ENCODE measurements at places on chromosomes 3 and 15.

DNA sequence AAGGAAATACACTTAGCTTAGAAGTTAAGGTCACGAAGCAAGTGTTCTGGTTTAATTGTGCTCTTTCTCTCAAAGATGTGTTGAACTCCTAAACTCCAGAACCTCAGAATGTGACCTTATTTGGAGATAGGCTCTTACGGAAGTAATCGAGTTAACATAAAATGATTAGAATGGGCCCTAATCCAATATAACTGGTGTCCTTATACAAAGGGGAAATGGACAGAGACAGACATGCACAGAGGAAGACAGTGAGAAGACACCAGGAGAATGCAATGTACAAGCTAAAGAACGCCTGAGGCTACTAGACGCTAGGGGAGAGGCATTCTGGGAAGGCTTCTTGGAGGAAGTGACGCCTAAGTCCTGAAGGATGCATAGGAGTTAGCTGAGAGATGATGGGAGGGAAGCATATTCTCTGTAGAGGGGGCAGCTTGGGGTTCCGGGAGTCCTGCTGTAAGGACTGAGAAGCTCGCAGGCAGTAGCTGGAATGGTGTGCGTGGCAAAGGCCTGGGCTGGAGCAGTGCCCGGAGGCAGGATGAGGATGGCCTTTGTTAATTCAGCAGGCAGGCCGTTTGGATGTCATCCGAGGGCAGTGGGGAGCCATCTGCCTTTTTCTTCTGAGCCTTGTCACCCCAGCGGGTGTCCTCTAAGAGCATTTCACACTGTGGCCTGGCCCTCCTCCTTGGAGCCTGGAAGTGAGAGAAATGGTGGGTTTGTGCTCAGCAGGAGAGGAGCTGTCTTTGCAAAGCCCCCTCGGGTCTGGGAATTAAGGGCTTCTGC, 513.4 kb downstream of the SHQ1 start:
- no peak for DNase-seq

DNA sequence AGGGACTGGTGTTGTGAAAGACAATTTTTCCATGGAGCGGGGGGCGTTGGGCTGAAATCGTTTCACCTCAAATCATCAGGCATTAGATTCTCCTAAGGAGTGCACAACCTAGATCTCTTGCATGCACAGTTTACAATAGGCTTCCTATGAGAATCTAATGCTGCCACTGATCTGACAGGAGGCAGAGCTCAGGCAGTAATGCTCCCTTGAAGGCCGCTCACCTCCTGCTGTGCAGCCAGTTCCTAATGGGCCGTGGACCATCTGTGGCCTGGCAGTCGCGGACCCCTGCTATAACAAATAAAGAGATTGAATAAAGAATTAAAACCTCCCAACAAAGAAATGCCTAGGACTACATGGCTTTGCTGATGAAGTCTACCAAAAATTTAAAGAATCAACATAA, 25.3 kb upstream of the ANKRD28 start:
- DNase-seq: no peak

DNA sequence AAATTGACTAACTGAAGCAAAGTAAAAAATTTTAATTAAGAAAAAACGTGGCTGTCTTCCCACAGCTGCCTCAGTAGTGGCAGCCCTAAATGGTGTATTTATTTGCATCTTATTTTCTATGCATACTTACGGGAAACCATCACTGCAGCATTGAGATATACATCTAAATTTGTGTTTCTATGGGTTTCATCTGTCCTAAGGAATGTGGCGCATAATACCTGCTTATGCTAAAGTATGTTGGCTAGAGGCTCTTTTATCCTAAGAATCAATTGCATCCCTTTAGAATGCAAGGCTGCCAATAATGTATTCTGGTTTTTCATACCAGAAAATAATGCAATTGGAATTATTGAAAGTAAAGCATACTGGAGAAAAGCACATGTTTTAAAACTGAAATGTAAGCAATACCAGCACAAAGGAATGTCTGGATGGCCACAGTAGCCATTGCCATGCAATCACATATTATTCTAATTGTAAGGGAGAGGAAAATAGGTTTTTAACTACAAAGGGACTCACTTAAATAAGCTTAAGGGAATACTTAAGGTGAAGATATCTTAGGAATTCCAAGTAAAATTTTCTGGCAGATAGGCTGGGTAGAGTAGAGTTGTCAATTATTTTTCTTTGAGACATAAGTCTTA, 834.5 kb upstream of the NECTIN3 start:
- DNase-seq: no peak

- DNase-seq: no peak
Observed at GRCh38 chr3:100086401-100086800, 27.9 kb downstream of the FILIP1L start.

DNA sequence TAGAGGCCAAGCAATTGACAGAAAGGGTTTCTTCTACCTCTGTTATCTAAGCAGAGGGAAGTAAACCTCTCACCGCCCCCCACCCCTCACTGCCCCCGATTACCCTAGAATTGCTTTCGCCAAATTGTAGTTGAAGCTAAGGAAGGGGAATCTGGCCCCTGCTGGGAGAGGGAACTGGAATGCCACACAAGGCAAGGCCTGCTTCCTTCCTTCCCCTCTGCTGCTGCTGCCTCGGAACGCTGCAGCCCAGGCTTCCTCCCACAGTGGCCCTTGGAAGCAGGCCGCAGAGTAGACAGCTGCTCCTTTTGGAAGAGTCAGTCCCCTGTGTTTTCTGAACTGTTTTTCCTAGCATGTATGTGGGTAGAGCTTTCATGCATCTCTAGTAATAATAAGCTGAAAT, 21.6 kb downstream of the RLBP1 start:
- DNase-seq: no peak

DNA sequence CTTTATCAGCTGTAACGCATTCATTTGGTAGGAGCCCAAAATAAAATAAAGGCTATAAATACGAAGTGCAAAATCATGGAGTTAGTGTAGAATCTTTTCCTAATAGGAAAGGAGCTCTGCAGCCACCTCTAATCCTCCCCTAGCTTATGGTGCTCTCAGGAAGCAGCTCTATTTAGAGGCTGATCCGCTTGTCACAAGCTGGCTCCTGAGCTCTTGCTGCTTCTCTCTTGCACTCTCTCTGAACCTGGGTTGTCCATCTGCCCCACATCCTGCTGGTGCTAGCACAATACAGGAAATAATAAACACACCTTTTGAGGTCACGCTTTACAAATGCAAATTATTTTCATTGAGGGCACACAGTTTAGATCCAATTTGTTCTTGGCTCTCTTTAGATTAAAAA, 37.3 kb upstream of the BFSP2 start:
- no peak for DNase-seq

- DNase-seq: no peak
Observed at GRCh38 chr3:183149915-183150750, 12.4 kb downstream of the LAMP3 start.

DNA sequence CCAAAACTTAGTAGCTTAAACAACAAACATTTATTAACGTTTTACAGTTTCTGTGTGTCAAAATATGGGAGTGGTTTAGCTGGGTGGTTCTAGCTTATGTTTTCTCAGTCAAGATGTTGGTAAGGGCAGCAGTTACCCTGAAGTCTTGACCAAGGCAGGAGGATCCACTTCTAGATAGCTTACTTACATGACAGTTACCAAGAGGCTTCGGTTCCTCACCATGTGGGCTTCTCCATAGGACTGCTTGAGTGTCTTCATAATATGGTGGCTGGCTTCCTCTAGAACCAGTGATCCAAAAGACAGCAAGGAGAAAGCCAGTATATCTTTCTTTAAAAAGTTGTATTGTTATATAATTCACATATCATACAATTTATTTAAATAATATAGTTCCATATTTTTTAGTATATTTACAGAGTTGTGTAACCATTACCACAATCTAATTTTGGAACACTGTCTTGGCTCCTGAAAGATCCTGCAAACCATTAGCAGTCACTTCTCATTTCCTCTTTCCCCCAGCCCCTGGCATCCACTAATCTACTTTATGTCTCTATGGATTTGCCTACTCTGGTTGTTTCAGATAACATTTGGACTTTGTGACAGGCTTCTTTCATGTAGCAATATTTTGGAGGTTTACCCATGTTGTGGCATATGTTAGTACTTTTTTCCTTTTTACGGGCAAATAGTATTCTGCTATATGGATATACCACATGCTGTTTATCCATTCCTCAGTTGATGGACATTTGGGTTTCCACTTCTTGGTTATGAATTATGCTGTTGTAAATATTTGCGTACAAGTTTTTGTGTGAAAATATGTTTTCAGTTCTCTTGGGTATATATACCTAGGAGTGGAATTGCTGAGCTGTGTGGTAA, 33.3 kb downstream of the MAPK6 start:
- no peak for DNase-seq
